ENCODE measurements at places on chromosomes 4 and X.

DNA sequence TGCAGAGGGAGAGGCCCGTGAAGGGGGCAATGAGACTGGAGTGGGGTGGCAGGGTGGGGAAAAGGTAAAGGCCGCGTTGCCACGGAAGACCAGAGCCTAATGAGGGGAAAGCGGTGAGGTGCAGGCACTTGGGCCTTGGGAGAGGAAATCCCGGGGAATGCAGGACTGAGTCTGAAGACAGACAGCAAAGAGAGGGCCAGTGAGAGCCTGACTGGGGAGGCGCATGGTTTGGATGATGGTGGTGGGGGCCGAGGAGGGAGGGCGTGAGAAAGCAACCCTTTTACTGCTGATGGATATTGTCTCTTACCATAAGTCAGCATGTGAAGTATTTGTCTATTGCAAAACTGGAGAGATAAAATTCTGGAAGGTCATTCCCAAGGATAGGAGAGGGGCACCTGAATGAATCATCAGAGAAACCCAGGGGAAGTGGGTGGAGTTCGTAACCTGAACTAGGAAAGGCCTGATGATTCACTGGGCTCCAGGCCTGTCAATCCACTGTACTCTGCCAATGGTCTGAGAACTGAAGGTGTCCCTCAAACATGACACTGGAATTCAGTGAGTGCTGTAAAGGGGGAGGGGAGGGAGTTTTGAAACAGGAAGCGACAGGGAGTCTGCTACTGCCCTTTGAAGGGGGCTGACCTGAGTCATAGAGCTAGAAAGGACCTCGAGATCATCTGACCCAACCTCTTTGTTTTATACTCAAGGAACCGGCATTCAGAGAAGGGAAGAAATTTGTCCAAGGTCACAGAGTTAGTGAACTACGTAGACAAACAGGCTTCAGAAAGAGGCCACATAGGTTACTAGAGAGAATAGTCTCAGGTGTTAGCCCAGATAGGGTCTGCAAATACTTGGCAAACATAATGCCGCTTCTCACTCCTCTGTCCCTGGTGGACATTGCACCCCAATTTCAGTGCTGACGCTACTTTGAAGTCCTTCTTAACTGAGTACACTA is 52.2 kb downstream of the NALF2 start:
- DNase-seq, result peak; percentile 4

DNA sequence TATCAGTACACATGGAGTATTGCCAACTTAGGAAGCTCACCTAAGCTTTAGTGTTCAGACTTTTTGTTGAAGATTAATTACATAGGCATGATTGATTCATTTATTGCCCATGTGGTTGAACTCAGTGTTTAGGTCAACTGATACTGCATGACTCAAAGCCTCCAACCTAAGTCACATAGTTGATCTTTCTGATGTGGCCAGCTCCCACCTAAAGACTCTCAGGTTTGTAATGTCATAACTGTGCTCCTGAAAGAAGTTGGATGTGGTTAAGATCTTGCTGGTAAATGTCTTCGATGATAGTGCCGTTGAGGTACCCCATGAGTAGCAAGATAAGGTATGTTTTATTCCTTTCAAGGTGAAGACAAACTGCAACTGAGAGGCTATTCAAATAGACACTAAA is 192.5 kb downstream of the EDA start:
- DNase-seq, result no peak

GRCh38 chr4:98199247-98199646 is 56.0 kb upstream of the STPG2 start:
- no peak for DNase-seq

GRCh38 chr4:25013756-25014661 is 16.7 kb downstream of the LGI2 start:
- DNase-seq, result no peak

DNA sequence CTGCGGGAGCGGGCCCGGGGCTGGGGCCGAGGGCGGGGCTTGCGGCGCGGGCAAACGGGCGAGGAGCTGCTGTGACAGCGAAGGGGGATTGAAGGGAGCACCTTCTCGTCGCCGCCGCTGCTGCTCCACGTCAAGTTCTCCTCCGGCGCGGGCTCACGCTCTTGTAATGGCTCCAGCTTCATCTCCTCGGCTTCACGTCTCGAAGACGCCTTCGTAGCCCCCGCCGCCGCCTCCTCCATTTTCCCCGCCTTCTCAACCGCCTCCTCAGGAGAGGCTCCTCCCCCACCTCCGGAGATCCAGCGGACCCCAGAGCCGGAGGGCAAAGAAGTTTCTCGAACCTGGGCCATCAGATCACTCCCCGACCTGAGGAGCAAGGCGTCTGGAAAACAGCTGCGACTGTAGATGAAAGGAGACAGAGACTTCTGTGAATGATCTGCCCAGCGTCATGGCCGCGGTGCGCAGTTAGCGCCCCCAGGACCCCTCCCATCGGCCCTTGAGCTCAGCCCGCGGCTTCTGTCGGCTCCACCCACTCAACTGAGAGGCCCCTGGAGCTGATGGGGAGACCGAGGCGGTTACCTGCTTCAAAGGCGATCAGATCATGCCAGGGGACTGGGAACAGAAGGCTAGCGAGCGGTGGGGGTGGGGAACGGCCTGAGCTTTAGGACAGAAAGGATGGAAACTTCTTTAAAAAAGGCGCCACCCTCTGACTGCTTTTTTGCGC is 895 bp downstream of the USP51 start:
- DNase-seq, result no peak

GRCh38 chrX:95325185-95325584 is 1359.5 kb upstream of the DIAPH2 start:
- DNase-seq, result no peak

DNA sequence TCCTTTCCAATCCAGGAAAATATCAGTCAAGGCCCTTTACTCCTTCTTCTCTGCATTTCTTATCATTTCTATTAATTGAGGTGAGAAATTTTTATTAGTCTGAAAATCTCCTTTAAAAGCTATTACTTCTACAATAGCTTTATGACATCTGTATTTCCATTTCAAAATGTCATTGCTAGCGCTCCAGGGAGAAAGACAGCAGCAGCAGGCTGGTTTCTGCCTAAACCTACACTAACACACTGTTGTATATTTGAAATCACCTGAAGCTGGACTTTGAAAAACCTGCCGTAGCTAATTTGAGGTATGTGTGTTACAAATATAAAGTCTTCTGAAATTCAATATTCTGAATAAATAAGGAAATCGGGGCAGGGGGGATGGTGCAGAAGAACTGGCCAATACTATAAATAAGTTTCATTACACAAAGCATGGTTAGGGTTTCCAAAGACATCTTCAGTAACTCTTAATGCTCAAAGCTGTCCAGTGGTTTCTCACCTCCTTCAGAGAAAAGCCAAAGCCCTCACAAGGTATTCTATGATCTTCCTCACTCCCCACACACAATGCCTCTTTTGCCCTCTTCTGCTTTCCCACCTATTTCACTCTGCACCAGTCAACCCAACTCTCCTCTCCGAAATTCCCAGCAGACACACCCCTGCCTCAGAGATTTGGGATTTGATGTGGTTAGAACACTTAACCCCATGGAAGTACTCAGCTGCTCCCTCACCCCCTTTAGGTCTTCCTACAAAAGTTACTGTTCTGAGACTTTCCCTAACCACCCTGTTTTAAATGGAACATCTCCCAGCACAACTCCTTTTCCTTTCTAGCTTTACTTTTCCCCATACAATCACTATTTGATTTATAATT is 122.7 kb downstream of the PPP3CA start:
- no peak for DNase-seq

DNA sequence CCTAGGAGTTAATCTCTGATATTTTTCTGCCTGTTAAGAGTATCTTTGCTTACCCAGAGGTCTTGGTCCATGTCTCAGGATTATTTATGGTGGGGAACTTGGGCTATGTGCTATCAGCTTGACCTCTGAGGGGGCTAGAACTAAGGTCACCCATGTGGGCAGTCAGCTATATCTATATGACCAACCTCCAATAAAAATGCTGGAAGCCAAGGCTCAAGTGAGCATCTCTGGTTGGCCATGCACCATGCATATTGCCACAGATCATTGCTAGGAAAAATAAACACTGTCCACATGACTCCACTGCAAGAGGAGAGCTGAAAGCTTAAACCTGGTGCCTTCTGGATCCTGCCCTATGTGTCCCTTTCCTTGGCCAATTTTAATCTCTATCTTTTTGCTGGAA is 196.5 kb upstream of the SLC7A11 start:
- no peak for DNase-seq

- DNase-seq, result no peak
Observed at GRCh38 chr4:3781193-3781886, 15.2 kb downstream of the ADRA2C start.

DNA sequence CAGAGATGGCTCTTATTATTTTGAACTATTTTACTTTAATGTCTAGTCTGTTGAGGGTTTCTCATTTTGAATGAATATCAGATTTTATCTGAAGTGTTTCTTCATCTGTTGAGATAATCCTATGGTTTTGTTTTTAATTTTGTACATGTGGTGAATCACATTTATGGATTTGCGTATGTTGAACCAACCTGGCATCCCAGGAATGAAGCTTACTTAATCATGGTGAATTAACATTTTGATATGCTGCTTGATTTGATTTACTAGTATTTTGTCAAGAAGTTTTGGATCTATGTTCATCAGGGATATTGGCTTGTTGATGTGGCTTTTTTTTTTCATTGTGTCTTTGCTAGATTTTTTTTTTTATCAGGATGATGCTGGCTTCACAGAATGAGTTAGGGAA is 2390.9 kb downstream of the PCDH7 start:
- no peak for DNase-seq

- no peak for DNase-seq
Observed at GRCh38 chr4:163404580-163404979, 60.9 kb downstream of the NPY5R start.
